ENCODE measurements at places on chromosomes 16 and 17.

GRCh38 chr16:4297480-4297879 lies 18.4 kb upstream of the GLIS2 start:
- no peak for DNase-seq

- no peak for DNase-seq
Measured at GRCh38 chr17:39791111-39791992, 53.6 kb downstream of the GRB7 start.

DNA sequence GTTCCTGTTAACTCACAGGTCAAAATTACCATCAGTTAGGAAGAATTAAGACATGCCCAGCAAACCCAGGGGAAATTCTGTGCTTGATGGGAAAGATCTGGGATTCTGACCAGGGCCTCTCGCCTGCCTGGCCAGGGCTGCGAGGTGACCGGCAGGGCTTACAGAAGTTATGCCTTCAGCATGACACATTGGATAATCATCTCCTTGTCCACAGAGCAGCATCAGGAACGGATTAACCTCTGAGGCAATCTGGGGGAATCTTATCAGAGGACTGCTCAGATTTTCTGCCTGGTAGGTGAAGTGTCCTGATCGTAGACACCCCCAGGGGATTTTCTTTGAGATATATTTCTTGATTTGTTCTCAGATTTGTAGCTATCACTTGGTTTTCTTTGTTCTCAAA lies 172.5 kb downstream of the HS3ST3A1 start:
- DNase-seq, result peak; percentile 72

- DNase-seq, result peak; percentile 47
Measured at GRCh38 chr16:78796221-78796866, 696.9 kb downstream of the WWOX start.

- DNase-seq, result no peak
Measured at GRCh38 chr17:69227541-69227940, 1.1 kb downstream of the ABCA10 start.

DNA sequence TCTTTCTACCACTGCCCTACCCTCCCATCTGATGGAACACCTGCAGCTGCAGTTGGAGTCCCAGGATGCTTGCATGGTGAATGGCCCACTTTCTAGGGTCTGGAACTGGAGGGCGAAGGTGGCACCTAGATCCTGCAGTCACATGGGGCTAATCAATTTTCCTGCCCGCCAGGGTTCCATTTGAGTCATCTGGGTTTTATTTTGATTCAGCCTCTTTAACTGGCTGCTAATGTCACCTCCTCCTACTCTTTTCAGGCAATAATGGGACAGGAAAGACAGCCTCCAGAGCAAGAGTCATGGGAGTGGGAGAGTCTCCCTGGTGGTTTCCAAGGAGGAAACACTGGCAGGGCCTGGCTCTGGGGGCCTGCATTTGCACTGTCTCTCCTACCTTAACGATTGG lies 3.8 kb upstream of the TBKBP1 start:
- DNase-seq, result no peak

- DNase-seq, result no peak
Measured at GRCh38 chr17:79808763-79809529, 12.1 kb upstream of the CBX8 start.

GRCh38 chr17:82590881-82591539 lies 57.2 kb downstream of the WDR45B start:
- DNase-seq, result no peak

DNA sequence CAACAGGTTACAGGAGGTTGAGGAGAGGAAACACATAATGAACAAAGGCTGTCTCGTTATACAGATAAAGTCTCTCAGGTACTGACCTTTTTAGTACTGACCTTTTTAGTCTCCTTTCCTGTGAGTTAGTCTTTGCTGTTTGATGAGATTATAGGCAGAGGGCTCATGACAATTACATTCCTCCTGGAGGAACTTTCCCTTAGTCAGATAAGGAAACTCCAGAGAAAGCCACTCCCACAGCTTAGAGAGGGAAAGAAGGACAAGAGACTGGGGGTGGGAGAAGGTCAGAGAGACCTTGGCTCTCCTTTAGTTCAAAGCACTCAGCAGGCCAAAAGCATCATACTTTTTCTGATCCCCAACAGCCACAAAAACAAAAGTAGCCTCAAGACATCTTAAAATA lies 15.3 kb upstream of the PSMD7 start:
- no peak for DNase-seq

- peak; percentile 97 for DNase-seq
Measured at GRCh38 chr16:23640931-23641765, at the start of the genes DCTN5 and PALB2. DCTN5 (plus strand) TSS chr16:23641466; CDS start chr16:23641543, 77 bp downstream. PALB2 (minus strand) TSS chr16:23641310; CDS start chr16:23641157, 153 bp downstream.

GRCh38 chr17:49616086-49616485 lies 40.4 kb downstream of the NXPH3 start:
- DNase-seq, result no peak

- no peak for DNase-seq
Measured at GRCh38 chr16:500709-501108, 26.8 kb upstream of the CAPN15 start.

- DNase-seq, result no peak
Measured at GRCh38 chr17:17322516-17323510, 19.6 kb downstream of the NT5M start.

- no peak for DNase-seq
Measured at GRCh38 chr17:61565213-61565612, 25.8 kb downstream of the NACA2 start.

DNA sequence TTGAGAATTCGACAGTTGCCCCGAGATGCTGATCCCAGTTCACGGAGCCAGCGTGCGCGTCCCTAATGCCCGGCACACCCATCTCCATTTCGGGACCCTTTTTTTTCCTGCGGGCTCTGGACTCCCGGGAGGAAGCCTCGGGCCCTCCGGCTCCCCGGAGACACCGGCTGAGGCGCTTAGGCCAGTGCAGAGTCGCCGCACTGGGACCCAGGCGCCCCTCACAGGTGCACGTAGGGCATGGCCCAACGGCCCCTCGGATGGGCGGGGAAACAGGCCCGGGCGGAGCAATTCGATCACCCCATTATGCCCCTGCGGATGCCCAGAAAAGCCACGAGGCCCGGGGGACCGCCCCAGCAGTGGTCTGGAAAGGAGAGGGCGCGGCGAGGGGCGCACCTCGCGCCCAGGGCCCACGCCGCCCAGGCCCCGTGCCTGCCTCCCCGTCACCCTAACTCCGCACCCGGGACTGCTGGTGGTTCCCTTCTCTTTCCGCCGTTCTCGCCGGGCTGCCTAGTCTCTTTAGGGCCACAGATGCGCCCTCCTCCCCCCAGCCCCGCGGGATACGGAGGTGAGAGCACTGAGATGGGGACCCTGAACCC lies 18.5 kb upstream of the ZFHX3 start:
- no peak for DNase-seq

- DNase-seq, result no peak
Measured at GRCh38 chr16:49598383-49599170, 225.0 kb downstream of the C16orf78 start.

DNA sequence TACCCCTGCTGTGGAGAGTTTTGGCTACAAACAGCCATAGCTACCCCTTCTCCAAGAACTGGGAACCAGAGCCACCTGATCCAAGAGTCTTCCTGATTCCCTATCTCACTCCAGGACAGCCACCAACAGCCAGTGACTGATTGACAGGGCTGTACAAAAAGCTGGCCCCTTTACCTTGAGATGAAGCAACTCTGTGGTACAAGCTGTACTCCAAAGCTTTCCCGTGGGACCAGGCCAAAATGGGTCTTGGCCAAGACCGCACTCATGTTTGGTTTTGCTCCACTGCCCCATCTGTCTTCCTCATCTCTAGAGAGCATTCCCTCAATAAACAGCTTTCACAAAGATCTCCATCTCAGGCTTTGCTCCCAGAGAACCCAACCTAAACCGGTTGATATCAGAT lies 43.6 kb downstream of the RNF157 start:
- no peak for DNase-seq

- no peak for DNase-seq
Measured at GRCh38 chr16:82504836-82505235, 121.9 kb upstream of the CDH13 start.

GRCh38 chr17:6936370-6937028 lies 59.4 kb upstream of the ALOX12 start:
- DNase-seq, result no peak

GRCh38 chr16:735982-736453 lies 4.8 kb downstream of the CIAO3 start:
- DNase-seq, result no peak

GRCh38 chr16:23155445-23156049 lies 6.3 kb upstream of the USP31 start:
- DNase-seq, result no peak

- DNase-seq, result no peak
Measured at GRCh38 chr17:66633317-66633965, 201.5 kb upstream of the CACNG5 start.

DNA sequence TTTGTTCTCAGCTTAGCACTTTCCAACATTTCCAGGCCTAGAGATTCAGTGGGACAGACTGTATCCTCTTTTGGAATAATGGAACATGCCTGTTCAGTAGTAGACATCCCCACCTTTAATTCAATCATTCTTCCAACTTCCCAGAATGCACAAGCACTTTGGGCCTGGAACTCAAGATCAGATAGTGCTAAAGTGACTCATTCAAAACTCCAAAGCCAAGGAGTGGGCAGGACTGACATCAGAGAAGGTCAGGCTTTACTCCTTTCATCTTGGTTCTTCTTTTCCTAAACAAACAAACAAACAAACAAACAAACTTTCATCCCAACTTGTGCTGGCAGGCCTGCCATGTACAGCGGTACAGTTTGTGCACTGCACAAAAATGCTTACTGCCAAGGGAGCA lies 172.0 kb downstream of the AXIN2 start:
- DNase-seq, result no peak

DNA sequence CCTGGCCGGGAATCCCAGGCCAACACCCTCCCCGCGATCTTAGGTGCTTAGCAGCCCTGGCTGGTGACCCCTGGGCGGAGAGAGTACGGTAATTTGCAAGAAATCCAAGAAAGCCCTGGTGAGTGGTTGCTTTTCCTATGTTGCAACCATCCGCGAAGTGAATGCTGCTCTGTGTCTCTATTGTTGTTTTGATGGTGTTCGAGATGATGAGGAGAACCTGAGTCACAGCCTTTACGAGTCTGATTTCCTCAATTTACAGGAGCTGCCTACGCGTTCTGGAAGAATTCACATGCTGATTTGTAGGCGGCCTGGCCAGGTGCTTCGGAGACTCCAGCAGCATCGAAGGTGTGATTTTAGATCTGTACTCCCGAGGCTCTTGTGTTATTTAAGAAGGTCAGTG lies 63.3 kb downstream of the TMEM235 start:
- no peak for DNase-seq

- DNase-seq, result no peak
Measured at GRCh38 chr16:10846213-10846998, 27.8 kb upstream of the TVP23A start.

GRCh38 chr17:27919079-27919478 lies 25.9 kb upstream of the LYRM9 start:
- no peak for DNase-seq

DNA sequence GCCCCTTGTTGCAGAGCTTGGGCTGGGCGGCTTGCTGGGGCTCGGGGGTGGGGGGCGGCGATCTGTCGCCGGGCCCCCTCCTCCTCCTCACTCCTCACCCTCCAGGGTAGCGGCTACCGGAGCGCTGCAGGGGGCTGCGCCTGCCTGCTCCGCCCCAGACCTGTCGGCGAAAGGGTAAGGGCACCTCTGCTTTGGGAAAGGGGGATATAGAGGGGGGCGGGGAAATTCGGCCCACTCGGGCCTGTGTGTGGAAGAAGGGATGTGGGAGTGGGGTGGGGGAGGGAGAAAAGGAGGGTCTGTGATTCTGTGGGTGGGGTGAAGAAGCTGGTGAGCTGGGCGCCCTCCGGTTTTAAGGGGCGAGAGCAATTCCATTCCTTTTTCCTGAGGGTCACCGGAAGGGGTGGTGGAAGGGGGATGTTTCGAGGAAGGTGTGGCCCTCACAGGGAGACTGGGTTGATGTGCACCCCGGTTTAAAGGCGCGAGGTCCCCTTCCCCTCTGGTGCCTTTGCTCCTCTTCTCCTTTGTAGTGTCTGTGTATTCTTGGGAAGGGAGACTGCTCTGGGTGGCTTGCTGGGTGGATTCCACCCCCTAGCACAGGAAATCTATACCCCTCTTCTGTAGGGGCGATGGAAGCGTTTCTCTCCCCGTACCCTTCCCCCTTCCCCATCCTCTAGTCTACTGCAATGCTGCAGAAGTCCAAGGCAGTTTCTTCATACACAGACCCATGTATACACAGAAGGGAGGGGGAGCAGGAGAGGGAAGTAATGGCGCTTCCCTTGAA lies 878 bp downstream of the TAOK1 start:
- DNase-seq, result no peak

GRCh38 chr16:50692999-50693781 lies at the start of gene NOD2:
NOD2 (plus strand) TSS chr16:50693606; CDS start chr16:50699496, 5,890 bp downstream.
- DNase-seq, result no peak

DNA sequence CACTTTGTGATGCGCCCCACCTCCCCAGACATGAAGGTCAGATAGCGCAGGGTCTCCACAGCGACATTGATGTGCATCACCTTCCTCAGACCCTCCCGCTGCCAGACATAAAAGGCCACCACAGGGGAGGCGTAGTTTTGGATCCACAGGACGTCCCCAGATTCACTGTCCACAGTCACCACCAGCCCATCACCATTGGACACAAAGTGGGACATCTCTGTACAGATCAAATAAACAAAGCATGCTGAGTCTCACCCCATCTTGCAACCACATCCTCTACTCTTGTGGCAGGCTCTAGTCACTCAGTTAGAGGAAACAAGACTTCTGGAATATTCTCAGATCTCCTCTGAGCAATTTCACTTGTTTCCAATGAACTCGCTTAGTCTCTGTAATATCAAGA lies 46.3 kb upstream of the ICAM2 start:
- no peak for DNase-seq

- DNase-seq, result no peak
Measured at GRCh38 chr17:79125503-79125902, 50.9 kb downstream of the ENGASE start.

DNA sequence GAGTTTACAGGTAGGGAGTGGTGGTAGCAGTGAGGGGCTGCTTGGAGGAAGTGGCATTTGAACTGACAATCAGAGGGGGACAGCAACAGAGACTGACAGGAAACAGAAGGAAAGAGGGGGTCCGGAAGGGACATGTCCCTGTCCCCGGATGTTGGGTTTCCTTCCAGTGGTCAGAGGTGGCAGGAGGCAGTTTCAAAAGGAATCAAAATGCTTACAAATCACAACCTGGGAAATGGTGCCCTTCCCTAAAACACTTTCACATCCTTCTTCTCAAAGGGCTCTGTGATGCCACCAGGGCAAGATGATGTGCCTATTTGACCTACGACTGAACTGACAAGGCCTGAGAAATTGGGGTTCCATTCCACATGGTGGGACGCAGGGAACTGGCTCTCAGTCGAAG lies 19.7 kb downstream of the ADGRG1 start:
- DNase-seq, result no peak

GRCh38 chr16:86477642-86478041 lies 32.7 kb upstream of the FOXF1 start:
- no peak for DNase-seq
